ENCODE measurements at places on chromosomes 7 and 10. TPM values are rescaled to one million over a fixed set of nuclear protein-coding genes. Genes with fewer than 3 reads are reported as not detected.

DNA sequence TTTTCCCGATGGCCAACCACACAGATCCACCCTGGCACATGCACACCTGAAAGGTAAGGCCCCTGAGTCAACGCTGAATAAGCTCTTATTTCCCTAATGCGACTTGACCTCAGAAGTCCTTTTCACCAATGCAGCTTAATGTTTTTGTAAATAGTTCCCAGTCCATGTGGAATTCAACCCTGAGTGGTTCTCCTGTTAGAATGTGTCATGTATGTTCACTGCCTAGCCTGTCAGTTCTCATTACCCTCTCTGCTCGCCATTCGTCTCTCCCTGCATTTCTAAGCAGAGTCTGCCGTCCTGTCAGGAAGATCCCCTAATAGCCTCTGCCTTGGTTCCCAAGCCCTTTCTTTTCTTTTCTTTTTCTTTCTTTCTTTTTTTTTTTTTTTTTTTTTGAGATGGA lies 392.6 kb upstream of the SHH start:
- no peaks in the 10 kb centered on the region for H3K4me1 ChIP-seq
- no peak for DNase-seq
- H3K36me3 ChIP-seq: no peaks in the 10 kb centered on the region
- no peaks in the 10 kb centered on the region for H3K27me3 ChIP-seq
- no peak overlapping the region for H3K27ac ChIP-seq

DNA sequence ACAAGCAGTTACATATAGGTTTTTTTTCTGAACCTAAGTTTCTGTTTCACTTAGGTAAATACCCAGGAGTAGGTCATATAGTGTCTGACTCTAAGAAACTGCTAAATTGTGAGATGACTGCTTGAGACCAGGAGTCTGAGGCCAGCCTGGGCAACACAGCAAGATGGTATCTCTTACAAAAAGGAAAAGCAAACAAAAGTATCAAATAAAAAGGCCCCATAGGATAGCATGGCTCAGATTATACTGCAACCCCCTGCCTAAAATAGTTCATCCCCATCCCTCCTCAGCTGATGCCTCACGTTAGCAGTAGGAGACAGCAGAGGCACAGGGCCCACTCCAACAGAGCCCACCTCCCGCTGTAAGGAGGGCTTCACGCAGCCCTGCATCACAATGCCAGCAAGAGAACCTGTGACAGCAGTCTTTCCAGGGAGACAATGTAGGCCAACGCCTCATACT lies 90.3 kb downstream of the SRPK2 start:
- DNase-seq: no peak
- H3K4me1 ChIP-seq: no peaks in the 10 kb centered on the region
- no peak overlapping the region for H3K27ac ChIP-seq
- H3K27me3 ChIP-seq: no peaks in the 10 kb centered on the region

The CHAT gene
- total RNA-seq: not detected

DNA sequence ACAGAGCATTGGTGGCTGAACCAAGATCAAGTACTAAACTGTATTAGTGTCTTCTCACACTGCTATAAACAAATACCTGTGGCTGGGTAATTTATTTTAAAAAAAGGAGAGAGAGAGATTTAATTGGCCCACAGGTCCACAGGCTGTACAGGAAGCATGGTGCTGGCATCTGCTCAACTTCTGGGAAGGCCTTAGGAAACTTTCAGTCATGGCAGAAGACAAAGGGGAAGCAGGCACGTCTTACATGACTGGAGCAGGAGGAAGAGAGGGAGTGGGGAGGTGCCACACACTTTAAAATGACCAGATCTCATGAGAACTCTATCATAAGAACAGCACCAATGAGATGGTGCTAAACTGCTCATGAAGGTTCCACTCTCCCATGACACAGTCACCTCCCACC lies 95.2 kb upstream of the JCAD start:
- no peaks in the 10 kb centered on the region for H3K36me3 ChIP-seq
- no peaks in the 10 kb centered on the region for H3K27me3 ChIP-seq
- H3K4me3 ChIP-seq: no peak overlapping the region
- DNase-seq: no peak

- H3K4me1 ChIP-seq: no peaks in the 10 kb centered on the region
- no peak overlapping the region for H3K27ac ChIP-seq
- DNase-seq: no peak
- H3K4me3 ChIP-seq: no peak overlapping the region
Observed at GRCh38 chr10:95935429-95935828, 27.7 kb downstream of the CC2D2B start.

DNA sequence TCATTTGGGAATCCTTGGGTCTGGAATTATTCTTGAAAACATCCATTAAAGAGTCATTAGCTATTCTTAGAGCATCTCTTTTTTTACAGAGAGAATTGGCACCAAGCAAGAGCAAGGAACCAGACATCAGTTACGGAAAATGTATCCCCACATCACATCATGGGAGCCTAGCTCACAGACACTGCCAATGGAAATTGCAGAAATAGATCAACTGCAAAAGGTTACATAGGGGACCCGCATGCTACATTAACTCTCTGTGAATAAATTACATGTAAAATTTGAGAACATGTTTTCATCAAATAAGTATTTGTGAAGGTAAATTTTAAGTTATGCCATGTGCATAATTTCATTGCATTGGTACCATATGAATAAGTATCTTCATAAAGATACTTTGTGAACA lies 224.8 kb downstream of the ZNF248 start:
- no peaks in the 10 kb centered on the region for H3K36me3 ChIP-seq
- H3K27ac ChIP-seq: no peak overlapping the region
- no peak overlapping the region for H3K4me3 ChIP-seq
- no peaks in the 10 kb centered on the region for H3K27me3 ChIP-seq
- DNase-seq: no peak

The FAM25G gene
- total RNA-seq: not detected

The PLEKHS1 gene
- not detected for total RNA-seq

DNA sequence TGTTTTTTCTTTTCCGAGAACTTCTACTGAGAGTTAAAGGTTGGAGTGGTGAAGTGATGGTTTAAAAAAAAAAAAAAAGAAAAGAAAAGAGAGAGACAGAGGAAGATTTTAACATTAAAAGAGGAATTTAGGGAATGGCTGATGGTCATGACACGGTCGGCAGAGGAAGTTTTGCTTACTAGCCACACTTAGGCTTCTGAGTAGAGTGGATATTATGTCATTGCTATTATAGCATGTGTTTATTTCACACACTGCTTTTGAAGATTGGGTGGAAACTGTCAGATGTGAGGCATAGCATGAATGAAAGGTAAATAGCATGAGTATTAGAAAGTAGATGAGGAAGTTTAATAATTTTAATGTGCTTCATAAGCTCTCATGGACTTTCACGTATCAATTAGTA lies 2.5 kb downstream of the KAT6B start:
- DNase-seq: no peak
- H3K4me1 ChIP-seq: no peaks in the 10 kb centered on the region
- no peaks in the 10 kb centered on the region for H3K27me3 ChIP-seq
- no peaks in the 10 kb centered on the region for H3K36me3 ChIP-seq
- H3K27ac ChIP-seq: no peak overlapping the region
- H3K4me3 ChIP-seq: no peak overlapping the region

DNA sequence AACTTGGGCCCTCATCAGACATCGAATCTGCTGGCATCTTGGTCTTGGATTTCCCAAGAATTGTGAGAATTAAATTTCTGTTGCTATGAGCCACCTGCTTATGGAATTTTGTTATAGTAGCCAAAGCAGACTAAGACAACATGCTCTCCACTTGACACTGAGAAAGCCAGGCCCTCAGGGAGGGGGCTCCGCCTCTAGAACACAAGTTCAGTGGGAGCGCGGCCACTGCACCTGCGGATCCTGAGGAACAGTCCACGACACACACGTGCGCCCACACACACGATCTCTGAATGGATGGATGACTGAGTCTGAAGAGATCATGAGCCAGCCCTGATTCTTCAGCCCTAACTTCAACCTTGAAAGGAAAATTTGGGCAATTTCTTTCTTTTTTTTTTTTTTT lies 73.7 kb downstream of the CTBP2 start:
- H3K36me3 ChIP-seq: no peaks in the 10 kb centered on the region
- H3K27me3 ChIP-seq: no peaks in the 10 kb centered on the region
- no peak overlapping the region for H3K4me3 ChIP-seq

GRCh38 chr7:34058801-34059135 lies 153.4 kb downstream of the BMPER start:
- no peaks in the 10 kb centered on the region for H3K4me1 ChIP-seq
- no peak overlapping the region for H3K27ac ChIP-seq
- no peak for DNase-seq
- H3K4me3 ChIP-seq: no peak overlapping the region
- H3K36me3 ChIP-seq: no peaks in the 10 kb centered on the region

DNA sequence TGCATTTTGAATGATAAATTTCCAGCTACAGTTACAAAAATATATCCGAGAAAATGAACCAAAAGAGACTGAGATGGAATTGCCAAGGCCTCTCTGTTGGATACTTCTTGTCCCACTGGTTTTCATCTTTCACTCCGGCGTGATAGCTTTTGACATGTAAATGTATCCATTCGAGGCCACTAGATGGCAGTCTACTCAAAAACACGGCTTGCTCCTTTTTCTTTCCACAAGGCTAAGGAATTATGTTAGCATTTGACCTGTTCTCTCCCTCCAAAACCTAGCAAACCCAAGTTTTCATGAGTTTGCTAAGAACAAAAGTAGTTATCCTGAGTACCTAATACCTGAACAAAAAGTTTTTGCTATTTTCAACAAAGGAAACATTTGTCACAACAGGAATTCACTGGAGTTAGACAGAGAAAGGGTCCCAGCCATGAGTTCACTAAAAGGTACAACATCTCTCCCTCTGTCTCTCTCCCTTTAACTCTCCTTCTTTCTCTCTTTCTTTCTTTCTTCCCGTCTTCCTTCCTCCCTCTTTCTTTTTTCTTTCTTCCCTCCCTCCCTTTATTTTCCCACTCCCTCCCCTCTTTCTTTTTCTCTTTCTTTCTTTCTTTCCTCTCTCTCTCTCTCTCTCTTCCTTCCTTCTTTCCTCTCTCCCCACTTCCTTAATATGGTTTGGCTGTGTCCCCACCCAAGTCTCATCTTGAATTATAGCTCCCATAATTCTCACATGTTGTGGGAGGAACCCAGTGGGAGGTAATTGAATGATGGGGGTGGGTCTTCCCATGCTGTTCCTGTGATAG lies 207.9 kb upstream of the MYO3A start:
- H3K36me3 ChIP-seq: no peaks in the 10 kb centered on the region
- no peak overlapping the region for H3K27ac ChIP-seq
- no peak overlapping the region for H3K4me3 ChIP-seq

DNA sequence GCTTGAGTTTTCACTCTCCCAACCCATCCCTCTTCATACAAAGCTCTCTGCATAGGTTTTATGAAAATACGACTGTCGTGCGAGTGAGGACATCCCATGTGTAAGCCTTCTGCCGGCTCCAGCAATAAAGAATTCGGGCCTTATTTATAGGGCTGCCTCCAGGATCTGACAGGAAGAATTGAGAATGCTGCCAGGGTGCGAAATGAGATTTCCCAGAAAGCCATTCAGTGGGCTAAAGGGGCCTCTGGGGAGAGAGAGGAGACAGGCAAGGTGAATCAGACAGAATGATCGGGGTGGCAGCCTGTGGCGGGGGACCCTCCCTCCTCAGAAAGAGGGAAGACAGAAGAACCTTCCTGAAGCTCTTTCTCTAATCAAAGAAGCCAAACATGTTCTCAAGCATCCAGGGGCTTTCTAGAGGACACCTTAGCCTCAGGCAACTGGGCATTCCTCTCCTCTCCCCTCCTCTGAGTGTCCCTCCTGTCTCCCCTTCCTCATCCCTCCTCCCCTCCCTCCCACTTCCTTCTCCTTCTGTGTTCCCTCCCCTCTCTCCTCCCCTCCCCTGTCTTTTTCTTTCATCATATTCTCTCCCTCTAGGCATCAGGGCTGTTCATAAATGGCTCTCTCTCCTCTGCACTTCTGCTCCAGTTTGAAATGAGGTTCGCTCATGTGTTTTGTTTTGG lies 410.9 kb downstream of the TYW1 start:
- H3K27me3 ChIP-seq: no peaks in the 10 kb centered on the region
- no peak for DNase-seq
- H3K27ac ChIP-seq: no peak overlapping the region
- no peaks in the 10 kb centered on the region for H3K36me3 ChIP-seq
- H3K4me3 ChIP-seq: no peak overlapping the region
- H3K4me1 ChIP-seq: no peaks in the 10 kb centered on the region

The POM121L12 gene
- not detected for total RNA-seq

GRCh38 chr10:115921795-115922194 lies 351.2 kb downstream of the GFRA1 start:
- no peaks in the 10 kb centered on the region for H3K36me3 ChIP-seq
- no peaks in the 10 kb centered on the region for H3K4me1 ChIP-seq
- H3K27me3 ChIP-seq: no peaks in the 10 kb centered on the region
- H3K4me3 ChIP-seq: no peak overlapping the region
- DNase-seq: no peak
- H3K27ac ChIP-seq: no peak overlapping the region

DNA sequence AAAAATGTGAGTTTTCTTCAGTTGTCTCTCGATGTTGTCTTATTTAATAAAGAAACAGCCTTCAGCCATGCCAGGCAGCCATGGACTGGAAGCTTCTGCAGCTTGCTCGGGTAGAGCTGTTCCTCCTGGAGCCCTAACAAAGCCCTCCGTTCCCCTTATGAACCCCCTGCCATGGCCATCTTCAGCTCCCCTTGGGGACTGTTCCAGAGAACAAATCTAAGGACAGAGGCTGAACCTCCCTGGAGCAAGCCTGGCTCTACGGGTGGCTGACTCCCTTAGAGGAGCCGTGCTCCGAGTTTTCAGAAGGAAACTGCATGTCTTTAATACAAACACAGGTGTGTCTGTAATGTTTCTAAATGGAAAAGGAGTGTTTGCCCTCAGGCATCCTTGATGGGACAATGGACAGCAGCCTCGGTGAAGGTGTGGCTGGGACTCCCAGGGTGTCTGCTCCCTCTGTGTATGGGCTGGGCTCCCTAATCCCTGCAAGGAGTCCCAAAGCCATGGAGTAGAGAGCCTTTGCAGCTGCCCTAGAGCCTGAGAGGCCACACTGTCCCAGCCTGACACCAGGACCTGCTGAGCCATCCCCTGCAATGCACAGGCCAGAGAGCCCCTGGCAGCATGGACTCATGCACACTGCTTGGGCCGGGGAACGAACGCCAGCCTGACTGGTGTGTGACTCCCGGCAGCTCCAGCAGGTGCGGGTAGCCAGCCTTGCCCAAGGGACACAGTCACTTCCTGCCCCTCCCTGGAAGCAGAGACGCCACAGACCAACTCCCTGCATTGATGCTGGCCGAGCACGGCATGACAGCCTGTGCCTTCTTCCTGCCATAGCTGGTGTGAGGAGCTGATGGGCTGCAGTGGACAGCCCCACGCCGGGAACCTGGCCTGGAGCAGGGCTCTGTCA lies 381.8 kb downstream of the TCERG1L start:
- no peak overlapping the region for H3K4me3 ChIP-seq
- no peaks in the 10 kb centered on the region for H3K36me3 ChIP-seq
- H3K27me3 ChIP-seq: no peaks in the 10 kb centered on the region
- H3K4me1 ChIP-seq: no peaks in the 10 kb centered on the region
- no peak overlapping the region for H3K27ac ChIP-seq

The PON3 gene
- total RNA-seq: 328 TPM

- no peaks in the 10 kb centered on the region for H3K36me3 ChIP-seq
- H3K27ac ChIP-seq: no peak overlapping the region
- no peak overlapping the region for H3K4me3 ChIP-seq
Observed at GRCh38 chr10:106513352-106513771, 651.1 kb downstream of the SORCS1 start.

Measured in right lobe of liver (tissue), 6 donors.